ENCODE measurements at places on chromosomes 5 and 9.

DNA sequence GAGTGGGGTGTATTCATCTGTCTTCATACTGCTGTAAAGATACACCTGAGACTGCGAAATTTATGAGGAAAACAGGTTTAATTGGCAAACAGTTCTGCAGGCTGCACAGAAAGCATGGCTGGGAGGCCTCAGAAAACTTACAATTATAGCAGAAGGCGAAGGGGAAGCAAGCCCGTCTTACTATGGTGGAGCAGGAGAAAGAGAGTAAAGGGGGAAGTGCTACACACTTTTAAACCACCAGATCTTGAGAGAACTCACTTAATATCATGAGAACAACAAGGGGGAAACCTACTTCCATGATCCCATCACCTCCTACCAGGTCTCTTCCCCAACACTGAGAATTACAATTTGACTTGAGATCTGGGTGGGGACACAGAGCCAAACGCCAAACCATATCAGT, 12.5 kb upstream of the NREP start:
- no peak for DNase-seq

- no peak for DNase-seq
Measured at GRCh38 chr5:32791536-32792243, 80.6 kb downstream of the NPR3 start.

- no peak for DNase-seq
Measured at GRCh38 chr5:14917719-14918118, 46.1 kb upstream of the ANKH start.

- no peak for DNase-seq
Measured at GRCh38 chr5:103463261-103463660, 99.3 kb downstream of the NUDT12 start.

GRCh38 chr5:55241746-55242145, 8.3 kb upstream of the CCNO start:
- no peak for DNase-seq

GRCh38 chr5:92504346-92504745, 1076.7 kb downstream of the NR2F1-AS1 start:
- no peak for DNase-seq

DNA sequence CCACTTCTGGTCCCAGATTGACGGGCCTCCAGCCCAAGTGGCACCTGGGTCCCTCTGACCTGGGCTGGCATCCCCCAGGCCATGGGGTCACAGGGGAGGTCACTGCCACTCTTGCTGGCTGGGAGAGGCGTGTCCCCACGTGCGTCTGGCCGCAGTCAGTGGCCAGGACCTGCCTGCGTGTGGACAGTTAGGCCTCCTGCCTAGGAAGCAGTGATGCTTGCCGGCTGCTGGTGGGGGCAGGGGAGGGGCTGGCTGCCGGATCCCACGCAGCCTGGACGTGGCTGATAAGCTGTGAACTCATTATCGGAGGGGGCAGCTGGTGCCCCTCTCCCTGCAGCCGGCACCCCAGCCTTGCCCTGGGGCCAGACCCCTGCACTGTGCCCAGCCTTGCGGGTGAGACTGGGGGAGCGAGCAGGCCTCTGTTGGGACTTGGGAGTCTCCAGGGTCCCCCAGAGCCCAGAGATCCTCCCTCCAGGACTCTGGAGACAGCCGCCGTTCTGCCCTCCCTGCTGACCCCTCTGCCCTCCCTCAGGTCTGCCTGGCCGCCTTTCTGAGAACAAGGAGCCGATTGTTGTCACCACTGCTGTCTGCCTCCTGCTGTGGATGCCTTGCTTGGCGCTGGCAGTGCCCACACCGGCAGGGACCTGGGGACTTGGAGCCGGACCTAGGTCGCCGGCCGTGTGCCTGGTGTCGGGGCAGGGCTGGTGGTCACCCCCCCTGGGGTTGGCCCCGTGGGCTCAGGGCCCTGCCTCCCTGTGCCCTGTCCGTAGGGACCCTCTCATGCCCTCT, 12.3 kb downstream of the RXRA start:
- no peak for DNase-seq

GRCh38 chr9:121839726-121840500, 188.5 kb downstream of the DAB2IP start:
- no peak for DNase-seq

DNA sequence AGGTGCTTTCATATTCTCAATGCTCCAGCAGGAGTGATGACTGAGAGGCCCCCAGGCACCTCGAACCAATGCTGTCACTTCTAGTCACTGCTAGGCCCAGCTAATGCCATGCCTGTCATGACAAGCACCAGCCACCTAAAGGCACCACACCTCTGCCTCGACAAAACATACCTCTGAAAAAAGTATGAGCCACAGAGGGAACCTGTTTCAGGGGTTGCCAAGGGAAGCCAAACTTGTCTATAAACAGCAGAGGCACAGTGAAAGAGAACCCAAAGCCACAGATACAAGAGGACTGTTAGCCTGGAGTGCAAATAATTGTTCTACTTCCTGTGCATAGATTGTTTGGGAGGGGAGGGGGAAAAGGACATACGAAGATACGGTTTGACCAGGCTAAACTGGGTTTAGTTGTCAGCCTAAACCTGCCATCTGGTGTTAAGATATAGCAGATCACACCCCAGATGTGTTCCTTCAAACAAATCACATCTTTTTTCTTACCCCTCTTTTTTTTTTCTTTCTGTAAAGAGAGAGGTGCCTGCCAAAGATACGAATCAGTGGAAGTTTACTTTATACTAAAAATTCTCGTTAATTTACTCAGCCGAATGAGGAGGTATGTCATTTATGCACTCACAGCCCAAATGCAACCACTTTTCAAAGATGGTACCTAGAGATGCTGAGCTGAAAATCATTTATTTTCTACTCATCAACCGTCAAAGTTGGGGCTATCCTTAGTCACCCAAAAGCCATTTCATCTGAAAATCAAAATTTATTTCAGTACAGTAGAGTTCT, 45.7 kb downstream of the BNC2 start:
- no peak for DNase-seq

DNA sequence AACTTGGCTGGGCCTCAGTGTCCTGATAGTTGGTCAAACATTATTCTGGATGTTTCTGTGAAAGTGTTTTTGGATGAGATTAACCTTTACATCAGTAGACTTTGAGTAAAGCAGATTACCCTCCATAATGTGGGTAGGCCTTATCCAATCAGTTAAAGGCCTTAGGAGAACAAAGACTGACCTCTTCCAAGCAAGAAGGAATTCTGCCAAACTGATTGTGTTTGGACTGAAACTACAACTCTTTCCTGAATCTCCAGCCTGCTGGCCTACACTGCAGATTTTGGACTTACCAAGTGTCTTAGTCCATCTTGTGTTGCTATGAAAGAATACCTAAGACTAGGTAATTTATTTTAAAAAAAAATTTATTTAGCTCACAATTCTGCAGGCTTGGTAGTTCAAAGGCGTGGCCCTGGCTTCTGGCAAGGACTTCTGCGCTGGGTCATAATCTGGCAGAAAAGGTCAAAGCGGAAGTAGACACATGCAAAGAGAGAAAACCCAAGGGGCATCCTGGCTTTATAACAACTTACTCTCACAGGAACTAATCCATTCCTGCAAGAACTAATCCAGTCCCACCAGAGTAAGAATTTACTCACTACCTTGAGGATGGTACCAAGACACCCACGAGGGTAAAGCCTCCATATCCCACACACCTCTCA, 8.6 kb upstream of the ARHGEF37 start:
- DNase-seq = no peak

DNA sequence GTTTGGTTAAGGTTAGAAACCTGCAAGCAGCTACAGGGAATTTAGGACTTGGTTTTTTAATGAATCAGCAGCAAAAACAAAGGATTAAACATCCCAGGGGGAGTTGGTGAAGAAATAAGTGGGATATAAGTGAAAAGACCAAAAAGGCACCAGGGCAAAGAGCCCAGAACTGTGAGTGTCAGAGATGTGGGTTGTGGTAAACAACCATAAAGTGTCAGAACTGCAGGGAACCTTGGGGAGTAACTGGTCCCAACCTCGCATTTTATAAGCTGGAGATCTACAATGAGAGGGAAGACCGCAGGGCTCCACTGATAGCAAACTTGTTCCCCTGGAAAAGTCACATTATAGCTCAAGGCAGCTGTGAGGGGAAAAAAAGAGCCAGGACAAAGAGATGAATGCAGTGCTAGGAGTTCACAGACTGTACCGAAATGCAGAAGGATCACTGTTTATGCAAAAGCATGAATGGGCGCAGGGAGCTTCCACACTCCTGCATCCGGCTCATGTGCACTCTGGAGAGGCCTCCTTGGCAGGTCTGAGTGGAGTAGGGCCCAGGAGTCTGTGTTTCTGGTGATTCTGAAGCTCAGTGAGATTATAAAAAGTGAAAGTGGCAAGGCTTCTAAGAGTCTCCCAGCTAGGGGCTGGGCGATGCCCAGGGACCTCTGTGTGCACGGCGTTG, 156.3 kb downstream of the GOLPH3 start:
- DNase-seq = no peak

GRCh38 chr9:93114984-93115335, 18.9 kb downstream of the CARD19 start:
- no peak for DNase-seq

- DNase-seq = no peak
Measured at GRCh38 chr5:88732181-88732633, 150.8 kb downstream of the MEF2C start.

DNA sequence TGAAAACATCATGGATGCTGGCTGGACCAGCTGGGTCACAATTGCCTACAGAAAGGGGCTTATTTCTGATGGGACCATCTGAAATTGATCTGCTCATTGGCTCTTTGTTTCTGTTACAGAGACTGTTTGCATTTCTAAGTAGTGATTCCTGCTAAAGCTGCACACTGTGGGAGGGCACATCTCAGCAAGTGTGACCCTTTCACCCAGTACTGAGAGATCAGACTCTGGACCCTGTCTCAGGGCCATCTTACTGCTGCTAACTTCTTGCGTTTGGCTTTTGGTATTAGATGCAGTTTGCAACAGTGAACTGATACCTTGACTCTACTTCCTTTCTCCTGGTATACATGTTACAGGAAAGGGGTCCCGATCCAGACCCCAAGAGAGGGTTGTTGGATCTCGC, 24.5 kb upstream of the KDM4C start:
- no peak for DNase-seq

- no peak for DNase-seq
Measured at GRCh38 chr5:30605693-30606268, 587.7 kb upstream of the CDH6 start.

GRCh38 chr9:35791297-35791921, at the start of gene NPR2:
Gene NPR2, plus strand, starts transcription at chr9:35791591. Its CDS starts 818 bp downstream, at chr9:35792409.
- DNase-seq = no peak

- DNase-seq = peak; percentile 89
Measured at GRCh38 chr9:4792572-4793458, at the start of gene RCL1. Gene RCL1, plus strand, starts transcription at chr9:4792944. Its CDS starts 148 bp downstream, at chr9:4793092.

DNA sequence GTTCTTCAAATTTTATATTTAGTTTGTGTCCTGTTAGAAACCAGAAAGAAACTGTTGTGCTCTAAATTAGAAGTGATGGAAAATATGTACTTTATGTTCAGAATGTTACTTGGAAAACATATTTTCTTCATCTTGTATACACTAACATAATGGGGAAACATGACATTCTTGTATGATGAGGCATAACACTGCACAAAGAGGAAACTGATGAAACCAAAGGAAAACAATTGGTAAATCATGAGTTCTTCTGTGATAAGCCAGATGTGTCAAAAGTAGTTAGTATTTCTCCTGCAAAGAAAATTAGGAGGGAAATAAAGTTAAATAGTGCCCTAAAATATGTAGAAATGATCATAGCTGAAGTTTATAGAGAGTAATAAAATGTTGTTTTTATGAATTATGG, 111.1 kb upstream of the FBN2 start:
- no peak for DNase-seq

GRCh38 chr9:88775037-88775471, 216.2 kb upstream of the S1PR3 start:
- DNase-seq = no peak

- no peak for DNase-seq
Measured at GRCh38 chr9:134699343-134699740, 57.7 kb downstream of the COL5A1 start.

DNA sequence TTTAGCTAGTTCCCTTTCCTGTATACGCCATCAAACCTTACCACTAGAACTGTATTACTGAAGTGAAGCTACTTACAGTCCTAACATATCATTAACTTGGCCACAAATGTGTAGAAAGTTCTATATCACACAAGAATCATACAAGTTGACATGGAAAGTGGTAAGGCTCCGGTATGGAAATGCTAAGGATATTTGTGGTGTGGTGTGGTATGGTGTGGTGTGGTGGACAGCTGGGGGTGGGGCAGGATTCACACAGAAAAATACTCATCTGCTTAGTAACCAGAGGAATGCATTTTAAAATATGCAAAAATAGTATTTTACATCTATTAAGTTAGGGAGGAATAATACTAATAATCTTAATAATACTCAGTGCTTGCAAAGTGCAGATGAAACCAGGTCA, 69.4 kb downstream of the TRPC7 start:
- no peak for DNase-seq

- no peak for DNase-seq
Measured at GRCh38 chr9:134628354-134628736, 13.3 kb upstream of the COL5A1 start.

GRCh38 chr5:122999947-123000563, 36.5 kb downstream of the PPIC start:
- DNase-seq = peak; percentile 59

- no peak for DNase-seq
Measured at GRCh38 chr5:158142156-158142555, 283.2 kb upstream of the CLINT1 start.

DNA sequence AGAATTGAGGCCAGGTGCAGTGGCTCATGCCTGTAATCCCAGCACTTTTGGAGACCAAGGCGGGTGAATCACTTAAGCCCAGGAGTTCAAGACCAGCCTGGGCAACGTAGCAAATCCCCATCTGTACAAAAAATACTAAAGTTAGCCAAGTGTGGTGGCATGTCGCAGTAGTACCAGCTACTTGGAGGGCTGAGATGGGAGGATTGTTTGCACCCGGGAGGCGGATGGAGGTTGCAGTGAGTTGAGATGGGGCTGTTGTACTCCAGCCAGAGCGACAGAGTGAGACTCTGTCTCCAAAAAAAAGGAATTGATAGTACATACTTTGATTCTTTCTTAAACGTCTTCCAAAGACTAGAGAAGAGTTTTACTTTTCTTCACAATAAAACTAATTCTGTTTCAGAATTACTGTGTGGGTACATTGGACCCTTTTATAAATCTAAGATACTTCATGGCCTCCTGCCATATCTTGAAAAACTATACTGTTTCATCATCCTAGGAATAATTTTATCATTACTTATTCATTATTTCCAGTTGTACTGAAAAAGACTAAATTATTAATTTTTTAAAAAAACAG, 132.0 kb upstream of the GRHPR start:
- no peak for DNase-seq

DNA sequence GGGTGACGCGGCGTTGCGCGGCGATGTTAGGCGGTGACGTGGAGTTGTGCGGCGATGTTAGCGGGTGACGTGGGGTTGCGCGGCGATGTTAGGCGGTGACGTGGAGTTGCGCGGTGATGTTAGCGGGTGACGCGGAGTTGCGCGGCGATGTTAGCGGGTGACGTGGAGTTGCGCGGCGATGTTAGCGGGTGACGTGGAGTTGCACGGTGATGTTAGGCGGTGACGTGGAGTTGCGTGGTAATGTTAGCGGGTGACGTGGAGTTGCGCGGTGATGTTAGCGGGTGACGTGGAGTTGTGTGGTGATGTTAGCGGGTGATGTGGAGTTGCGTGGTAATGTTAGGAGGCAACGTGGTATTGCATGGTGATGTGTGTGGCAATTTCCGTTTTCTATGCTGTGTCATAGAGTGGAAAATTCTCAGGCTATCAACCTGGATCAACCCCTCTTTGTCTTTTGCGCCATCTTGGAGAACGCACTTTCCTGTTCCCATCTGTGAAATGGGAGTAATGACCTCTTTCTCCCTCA, 76.0 kb downstream of the ANKRD33B start:
- no peak for DNase-seq

Measured in HEK293T (cell line).